ENCODE measurements at places on chromosomes 5 and 9.

DNA sequence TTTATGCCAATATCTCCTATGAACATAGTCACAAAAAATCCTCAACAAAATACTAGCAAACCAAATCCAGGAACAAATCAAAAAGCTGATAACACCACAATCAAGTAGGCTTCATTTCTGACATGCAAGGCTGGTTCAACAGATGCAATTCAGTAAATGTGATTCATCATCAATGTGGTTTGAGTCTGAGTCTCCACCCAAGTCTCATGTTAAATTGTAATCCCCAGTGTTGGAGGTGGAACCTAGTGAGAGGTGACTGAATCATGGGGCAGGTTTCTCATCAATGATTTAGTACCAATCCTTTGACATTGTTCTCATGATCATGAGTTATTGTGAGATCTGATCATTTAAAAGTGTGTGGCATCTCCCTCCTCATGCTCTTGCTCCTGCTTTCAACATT is 1072.7 kb downstream of the NR2F1-AS1 start:
- DNase-seq, result no peak

DNA sequence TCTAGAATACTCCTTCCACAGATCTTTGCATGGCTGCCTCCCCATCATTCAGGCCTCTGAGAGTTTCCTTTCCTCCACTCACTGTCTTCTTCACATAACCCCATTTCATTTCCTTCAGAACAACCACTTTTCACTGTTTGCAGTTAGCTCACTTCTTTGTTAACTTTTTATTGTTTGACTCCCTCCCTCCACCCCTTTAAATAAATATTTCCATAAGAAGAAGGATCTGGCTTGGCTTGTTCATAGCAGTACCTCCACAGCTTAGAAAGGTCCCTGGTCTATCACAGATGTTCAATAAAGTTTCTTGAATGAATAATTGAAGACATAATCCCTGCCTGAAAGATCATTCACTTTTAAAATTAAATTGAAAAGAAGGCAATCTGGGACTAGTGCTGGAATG is 661.6 kb downstream of the ACTL7B start:
- DNase-seq, result no peak

DNA sequence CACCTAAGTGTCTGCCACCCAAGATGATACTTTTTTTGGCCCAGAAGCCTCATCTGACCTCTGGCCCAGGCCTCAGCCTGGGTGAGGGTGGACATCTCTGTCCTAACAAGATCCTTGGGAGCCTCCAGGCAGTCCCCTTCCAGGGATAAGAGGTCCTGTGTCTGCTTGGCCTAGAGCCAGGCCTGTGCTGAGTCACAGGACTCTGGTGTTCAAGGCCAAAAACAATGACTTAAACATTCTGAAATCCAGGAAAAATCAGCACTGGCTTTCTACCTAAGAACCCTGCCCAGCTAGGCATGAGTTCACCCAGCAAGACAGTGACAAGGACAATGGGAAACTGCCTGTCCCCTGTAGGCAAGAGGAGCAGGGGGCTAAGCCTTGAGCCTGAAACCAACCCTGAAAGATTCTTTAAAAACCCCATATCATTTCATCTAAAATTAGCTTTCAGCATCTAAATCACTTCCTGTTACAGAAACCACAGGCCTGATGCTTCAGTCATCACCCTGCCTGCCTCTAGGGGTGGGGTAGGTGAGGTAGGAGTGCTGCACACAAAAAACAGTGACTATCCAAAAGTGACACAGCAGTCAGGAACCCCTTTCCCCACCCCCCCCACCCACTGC is 29.9 kb downstream of the CSF2 start:
- DNase-seq, result no peak

DNA sequence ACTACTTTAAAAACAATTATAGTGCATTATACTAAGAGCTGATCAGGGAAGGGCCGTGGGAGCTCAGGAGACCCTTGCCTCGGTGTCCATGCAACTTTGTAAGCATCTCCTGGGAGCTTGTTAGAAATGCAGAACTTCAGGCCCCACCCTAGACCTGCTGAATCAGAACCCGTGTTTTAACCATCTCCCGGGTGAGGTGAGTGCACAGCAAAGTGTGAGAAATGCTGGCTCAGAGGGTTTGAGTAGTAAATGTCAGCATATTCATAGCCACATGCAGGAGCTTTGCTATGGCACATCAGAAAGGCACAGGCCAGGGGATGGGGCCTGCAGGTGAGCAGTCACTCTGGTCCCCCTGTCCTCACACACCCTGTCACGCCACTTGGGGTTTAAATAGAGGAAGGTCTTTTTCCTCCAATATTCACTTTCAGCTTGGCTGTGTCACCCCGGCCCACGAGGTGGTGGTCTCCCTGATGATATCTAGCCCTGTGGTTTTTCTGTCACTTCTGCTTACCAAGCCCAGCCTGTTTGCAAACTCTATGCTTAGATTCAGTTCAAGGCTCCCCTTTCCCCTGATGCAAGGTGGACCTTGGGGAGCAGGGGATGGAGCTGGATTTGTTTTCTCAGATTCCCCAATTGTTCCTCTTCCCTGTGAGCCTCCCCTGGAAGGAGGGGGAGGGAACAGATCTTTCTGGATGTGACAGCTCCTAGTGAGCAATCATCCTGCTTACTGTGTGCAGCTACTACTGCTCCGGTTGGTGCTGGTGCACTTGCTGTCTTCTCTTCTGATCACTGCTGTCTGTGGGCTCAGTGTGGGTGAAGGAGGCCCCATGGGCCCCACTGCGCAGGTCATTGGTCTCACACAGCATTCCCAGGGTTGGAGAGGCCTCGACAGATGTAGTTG is 51.8 kb upstream of the TGFBR1 start:
- no peak for DNase-seq

All from activated CD4-positive, CD25-positive, alpha-beta regulatory T cell treated with anti-CD3 and anti-CD28 coated beads, Interleukin-2, amount 50 U/mL, for 72 hours (primary cell).